ENCODE measurements at places on chromosomes 7 and 10.

GRCh38 chr7:157464111-157464970, 127.5 kb downstream of the DNAJB6 start:
- no peak for DNase-seq

- no peak for DNase-seq
These were observed 34.6 kb downstream of the RHEB start for GRCh38 chr7:151484971-151485707.

DNA sequence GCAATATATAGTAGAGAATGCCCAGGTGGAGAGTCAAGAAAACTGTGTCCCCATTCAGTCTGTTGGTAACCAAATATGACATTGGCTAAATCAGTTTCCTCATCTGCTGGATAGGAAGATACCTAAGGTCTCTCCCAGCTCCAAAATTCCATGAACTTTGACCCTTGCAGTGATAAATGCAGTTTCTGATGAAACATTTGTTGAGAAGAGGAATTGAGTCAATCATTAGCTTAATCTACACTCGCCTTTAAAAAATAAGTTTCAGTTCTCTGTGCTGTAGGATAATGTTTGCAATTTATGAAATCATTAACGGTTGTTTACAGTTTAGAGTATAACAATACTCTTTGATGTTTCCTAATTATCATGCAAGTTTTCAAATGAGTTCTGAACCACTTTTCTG, 38.0 kb upstream of the SLC25A13 start:
- peak; percentile 20 for DNase-seq

GRCh38 chr7:113404245-113404644, 285.9 kb upstream of the SMIM30 start:
- DNase-seq: peak; percentile 5

DNA sequence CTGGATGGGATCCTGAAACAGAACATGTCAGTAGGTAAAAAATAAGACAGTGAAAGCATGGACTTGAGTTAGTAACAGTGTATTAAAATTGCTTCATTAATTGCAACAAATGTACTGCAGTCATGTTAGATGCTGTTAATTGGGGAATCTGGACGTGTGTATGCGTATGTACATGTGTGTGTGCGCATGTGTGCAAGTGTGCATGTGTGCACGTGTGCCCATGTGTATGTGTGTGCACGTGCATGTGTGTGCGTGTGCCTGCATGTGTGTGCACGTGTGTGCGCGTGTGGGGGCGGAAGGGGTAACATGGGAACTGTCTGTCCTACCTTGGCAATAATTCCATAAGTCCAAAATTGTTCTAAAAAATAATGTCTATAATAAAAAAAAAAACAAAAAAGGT, 67.3 kb downstream of the SMURF1 start:
- no peak for DNase-seq

DNA sequence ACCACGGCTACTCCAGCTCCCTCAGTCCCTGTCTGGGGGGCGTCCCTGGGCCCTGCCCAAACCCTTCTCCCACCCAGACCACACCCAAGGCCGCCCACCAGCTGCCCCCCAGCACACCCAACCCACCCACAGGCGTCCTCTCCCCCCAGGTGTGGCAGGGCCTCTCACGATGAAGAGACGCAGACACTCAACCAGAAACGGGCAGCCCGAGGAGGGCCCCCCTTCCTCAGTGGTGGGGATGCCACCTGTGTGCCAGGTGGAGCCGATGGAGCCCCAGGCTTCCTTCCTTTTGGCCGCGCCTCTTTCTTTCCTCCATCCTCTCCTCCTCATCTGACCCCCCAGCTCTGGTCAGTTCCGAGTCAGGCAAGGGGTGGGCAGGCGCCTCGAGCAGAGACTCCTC, 28.7 kb downstream of the ADGRA1 start:
- no peak for DNase-seq

GRCh38 chr10:35092851-35093250, 2.7 kb upstream of the CUL2 start:
- DNase-seq: no peak

GRCh38 chr10:11522821-11523245, 88.6 kb downstream of the USP6NL start:
- no peak for DNase-seq

DNA sequence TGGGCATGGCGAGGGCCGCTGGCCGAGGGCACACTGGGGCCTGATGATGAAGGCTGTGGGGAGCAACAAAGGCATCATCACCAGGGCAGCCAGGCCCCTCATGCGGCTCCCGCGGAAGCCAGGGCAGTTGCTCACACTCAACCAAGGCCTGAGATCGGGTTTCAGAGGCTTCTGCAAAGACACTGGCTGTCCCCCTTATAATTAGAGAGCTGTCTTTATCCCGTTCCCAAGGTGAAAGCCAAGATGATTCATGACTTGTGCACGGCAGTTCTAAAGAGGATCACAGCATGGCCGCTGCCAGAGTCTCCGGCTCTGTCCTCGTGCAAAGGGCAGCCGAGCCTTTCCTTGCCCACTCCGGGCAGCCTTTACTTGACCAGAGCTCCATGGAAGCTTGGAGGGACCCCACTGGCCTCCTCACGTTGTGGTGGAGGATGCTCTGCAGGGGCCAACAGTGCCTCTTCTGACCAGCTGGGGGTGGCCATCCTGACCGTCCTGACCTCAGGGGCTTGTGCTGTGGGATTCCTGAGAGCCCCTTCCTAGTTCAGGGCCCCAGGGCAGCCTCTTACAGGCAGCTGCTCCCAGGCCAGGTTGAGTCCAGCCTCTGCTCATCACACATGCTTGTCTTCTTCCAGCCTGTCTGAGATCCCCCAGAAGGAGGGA, 82.3 kb downstream of the PRKAG2 start:
- DNase-seq: peak; percentile 44

DNA sequence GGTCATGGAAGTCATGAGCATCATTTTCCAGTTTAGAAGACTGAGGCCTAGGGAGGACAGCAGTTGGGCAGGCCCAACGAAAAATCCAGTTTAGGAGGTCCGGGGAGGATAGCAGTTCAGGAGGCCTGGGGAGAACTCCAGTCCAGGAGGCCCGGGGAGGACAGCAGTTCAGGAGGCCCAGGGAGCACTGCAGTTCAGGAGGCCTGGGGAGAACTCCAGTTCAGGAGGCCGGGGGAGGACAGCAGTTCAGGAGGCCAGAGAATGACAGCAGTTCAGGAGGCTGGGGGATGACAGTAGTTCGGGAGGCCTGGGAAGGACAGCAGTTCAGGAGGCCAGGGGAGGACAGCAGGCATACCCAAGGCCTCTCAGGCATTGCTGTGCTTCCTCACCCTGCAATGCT, 453.4 kb downstream of the LRMDA start:
- no peak for DNase-seq

GRCh38 chr10:2968401-2969058, 98.8 kb upstream of the PFKP start:
- DNase-seq: peak; percentile 14

GRCh38 chr7:107463139-107464078, 6.4 kb upstream of the GPR22 start:
- peak; percentile 87 for DNase-seq

GRCh38 chr7:30475580-30475979, 3.0 kb downstream of the NOD1 start:
- DNase-seq: no peak

GRCh38 chr7:114392686-114393085, 21.9 kb upstream of the FOXP2 start:
- DNase-seq: no peak

GRCh38 chr10:70551971-70552422, 50.5 kb downstream of the PRF1 start:
- DNase-seq: no peak

- no peak for DNase-seq
These were observed 994 bp upstream of the PTF1A start for GRCh38 chr10:23190872-23191763.

All from SW480 (cell line).